ENCODE measurements at places on chromosomes 5 and 9.

- DNase-seq: no peak
These were observed 515 bp downstream of the LCP2 start for GRCh38 chr5:170296935-170297588.

DNA sequence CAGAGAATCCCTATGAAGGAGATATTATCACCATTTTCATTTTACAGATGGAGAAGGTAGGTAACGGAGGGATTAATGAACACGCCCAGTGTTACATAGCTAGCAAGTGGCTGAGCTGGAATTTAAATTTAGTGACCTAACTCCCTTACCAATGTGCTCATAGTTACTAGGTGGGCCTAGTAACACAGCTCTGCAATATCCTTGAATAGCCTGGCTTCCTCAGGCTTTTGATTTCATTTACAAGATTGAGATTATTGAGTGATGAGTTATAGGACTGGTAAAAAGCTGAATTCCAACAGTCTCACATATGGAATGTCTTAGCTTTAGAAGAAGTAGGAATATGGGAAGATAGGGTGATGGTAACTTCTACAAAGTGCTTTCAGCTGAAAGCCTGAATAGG lies 336.3 kb upstream of the KIF2A start:
- DNase-seq: no peak

GRCh38 chr9:127319366-127320114 lies 55.0 kb downstream of the GARNL3 start:
- no peak for DNase-seq

- no peak for DNase-seq
These were observed 8.3 kb downstream of the NFIL3 start for GRCh38 chr9:91415290-91415689.

- no peak for DNase-seq
These were observed 111.1 kb downstream of the ARHGAP26 start for GRCh38 chr5:142881076-142881783.

DNA sequence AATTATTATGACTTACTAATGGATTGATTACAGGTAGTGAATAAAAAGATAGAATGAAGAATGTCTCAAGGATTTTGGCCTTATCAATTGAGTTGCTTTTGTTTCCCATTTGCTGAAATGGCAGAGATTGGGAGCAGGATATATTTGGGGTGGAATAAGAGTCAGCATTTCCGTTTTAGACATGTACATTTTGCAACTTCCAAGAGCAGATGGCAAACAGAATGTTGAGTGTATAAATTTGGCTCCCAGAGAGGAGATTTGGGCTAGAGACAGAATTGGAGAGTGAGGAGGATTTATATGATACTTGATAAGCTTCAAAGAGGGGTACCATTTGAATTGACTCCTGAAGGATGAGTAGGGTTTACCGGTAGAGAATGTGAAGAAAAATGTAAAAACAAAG lies 437.9 kb upstream of the PAPPA start:
- no peak for DNase-seq

DNA sequence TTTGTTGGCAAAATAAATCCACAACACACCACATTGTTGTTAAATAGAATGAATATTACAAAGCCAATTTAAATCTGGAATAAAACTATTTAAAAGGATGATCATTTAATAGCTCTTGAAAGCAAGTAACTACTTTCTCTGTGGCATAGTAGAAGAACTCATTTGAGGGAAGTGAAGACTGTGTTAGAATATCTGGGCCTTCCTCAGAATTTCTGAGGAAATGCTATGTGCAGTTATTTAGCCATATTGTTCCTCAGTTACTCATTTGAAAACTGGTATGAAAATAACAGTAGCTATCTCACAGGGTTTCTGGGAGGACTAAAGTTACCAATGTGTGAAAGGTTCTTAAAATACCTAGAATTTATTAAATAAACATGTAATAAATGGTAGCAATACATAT lies 595.8 kb downstream of the PSAT1 start:
- no peak for DNase-seq

- no peak for DNase-seq
These were observed 35.7 kb upstream of the PLIN2 start for GRCh38 chr9:19162956-19163355.

DNA sequence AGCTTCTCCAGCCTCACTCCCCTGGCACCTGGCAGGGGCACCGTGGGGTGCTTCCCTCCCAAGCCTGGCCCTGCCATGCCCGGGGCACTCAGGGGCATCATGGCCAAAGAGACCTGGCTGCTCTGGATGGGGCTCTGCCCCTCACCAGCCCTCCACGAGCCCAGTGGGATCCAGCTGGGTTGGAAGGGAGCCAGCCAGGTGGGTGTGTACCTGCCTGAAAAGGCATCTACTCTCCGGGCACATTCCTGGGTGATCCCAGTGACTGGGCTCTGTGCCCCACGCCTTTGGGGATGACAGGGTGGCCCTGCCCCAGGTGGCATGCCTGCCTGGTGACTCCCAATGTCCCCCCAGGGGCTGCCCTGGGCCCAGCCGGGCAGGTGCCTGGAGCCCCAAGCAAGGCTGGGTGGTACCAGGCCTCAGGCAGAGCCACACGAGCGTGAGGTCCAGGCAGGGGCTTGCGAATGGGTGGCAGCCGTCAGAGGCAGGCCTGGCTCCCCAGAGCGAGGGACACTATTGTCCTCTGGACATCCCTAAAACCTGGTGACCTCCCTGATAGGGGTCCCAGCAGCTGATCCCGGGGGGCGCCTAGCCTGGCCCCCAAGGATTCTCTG lies 777 bp downstream of the GPSM1 start:
- DNase-seq: no peak

DNA sequence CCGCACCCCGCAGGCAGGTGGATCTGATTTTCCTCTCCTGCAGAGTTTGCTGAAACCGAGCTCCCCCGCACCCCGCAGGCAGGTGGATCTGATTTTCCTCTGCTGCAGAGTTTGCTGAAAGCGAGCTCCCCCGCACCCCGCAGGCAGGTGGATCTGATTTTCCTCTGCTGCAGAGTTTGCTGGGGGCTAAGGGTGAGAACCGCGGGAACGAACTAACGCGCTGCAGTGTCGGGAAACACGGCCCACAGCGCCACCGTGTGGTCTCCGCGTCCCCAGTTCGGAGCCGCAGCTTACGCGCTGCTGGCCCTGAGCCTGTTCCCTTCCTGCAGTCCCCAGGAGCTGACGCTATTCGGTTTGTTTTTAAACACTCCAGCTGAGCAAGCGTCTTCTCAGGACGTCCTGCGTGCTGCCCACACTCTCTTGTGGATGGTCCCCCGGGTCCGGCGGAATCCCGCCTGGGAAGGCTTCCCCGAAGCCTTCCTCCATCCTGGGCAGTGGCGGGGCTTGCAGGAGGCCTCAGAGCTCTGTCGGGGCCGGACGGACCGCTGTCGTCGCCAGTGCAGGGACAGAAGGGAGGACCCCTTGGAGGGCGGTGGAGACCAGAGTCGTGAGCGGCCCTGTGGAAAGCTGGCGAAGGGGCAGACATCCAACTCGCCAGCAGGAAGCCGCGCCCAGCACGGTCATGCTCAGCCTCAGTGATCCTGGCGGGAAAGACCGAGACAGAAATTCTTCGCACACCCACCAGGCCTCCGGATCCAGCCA lies 121.2 kb upstream of the LPCAT1 start:
- DNase-seq: peak; percentile 84

DNA sequence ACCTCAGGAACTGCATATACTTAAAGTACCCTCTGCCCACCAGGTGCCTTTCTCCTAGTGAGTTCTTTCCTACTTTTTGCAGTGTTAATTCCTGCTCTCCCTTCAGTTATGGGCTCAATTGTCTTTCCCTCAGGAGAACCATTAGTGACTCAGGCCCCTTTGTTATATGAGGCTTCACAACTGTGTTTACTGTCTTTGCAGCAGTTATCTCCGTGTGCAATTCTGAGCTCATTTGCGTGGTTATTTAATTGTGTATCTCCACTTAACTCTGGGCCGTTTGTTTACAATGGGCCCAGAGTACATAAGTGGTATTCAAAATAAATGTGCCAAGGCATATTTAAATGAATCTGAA lies 9.6 kb downstream of the FBXO38 start:
- no peak for DNase-seq

- DNase-seq: no peak
These were observed 24.4 kb downstream of the ZNF474 start for GRCh38 chr5:122153774-122154173.

GRCh38 chr5:39093352-39093751 lies 19.2 kb upstream of the RICTOR start:
- DNase-seq: no peak

DNA sequence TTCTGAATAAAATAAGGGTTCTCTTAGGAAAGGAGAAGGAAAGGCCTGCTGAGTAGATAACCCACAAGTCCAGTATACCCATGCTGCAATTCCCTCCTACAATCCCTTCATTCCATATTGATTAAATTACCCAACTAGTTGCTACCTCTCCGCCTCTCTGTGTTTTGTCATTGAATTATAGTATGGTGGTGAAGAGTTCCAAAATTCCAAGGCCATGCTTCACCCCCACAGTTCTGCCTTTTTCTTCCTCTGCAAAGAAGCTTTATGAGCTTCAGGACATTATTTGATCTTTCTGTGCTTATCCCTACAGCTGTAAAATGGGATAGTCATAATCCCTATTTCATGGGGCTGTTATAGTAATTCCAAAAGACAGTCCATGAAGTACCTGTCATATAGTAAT lies 215.6 kb downstream of the ACTL7B start:
- DNase-seq: no peak

DNA sequence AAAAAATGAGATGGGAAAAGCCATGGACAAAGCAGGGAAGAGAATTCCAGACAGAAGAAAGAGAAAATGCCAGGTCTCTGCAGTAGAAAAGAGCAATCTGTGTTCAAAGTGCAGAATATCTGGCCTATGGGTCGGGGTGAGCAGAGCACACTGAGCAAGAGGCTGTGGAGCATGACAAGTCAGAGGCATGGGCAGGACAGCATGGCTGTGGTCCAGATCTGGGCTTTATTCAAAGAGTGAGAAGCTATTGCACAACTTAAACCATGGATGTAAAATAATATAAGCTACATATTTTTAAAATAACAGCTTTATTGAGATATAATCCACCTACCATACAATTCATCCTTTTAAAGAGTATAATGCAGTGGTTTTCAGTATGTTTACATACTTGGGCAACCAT lies 133.1 kb upstream of the SPDL1 start:
- no peak for DNase-seq

- no peak for DNase-seq
These were observed 1.3 kb downstream of the DNAI1 start for GRCh38 chr9:34459941-34460340.

DNA sequence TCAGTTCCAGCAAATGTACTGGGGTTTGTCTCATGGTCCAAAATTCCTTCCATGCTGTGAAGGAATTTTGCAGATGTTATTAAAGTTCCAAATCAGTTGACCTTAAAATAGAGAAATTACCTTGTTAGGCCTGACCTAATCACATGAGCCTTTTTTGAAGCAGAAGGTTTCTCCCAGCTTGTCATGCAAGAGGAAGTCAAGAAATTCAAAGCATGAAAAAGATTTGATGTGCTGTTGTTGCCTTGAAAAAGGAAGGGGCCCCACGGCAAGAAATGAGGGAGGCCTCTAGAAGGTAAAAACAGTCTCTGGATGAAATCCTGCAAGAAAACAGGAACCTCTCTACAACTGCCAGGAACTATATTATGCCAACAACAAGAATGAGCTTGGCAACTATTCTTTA lies 24.2 kb upstream of the HAPLN1 start:
- DNase-seq: no peak

DNA sequence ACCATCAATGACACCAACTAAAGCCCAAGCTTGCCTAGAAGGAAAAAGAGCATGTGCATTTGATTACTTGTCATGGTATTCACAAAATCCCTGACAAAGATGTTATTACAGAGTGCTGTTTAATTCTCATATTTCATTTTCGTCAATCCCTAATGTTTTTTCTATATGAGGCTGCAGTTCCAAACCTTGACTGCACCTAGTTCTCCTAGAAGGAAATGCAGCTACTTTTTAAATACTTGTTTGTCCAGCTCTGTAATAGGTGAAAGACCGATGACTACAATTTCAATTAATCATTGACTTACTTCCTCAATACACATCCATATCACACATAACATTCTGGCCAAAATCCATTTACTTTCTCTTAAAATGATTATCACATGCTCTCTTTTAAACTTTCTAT lies 28.1 kb downstream of the CEMIP2 start:
- DNase-seq: no peak

DNA sequence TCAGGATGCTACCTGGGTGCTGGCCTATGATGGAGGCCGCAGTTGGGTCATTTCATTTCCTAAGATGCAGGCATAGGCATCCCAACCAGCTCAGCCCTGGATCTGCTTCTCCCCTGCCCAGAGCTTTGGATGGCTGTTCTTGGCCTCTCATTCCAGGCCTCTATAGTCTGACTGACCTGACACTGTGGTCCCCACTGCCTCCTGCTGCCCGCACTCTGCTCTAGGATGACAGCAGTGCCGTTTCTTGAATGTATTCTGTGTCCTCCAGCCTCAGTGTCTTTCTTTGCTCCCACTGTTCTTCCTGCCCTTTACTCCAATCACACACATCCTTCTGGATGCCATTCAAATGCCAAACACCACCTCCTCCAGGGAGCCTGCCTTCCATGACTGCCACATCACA lies 235.7 kb downstream of the HSPA4 start:
- peak; percentile 47 for DNase-seq
